ENCODE measurements at places on chromosomes 7 and 10.

DNA sequence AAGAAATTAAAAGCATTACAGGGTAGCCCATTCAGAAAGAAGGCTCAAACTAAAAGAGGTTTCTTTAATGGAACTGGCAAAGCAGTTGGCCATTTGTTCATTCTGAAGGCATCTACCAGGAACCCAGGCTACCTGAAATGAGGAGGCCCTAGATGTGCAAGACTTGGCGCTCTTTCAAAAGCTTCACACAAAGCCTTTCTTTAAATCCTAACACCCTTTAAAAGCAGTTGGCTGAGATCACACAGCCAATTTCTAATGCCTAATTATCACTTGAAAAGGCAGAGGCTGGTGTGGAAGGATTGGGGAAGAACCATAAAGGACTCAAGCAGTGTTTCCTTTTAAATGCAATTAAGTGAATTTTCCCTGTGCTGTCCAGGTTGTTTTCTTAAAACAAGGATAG is 23.2 kb downstream of the PPP1R17 start:
- no peak for DNase-seq

GRCh38 chr10:12803776-12804175 is 197.7 kb downstream of the CCDC3 start:
- DNase-seq, result no peak

DNA sequence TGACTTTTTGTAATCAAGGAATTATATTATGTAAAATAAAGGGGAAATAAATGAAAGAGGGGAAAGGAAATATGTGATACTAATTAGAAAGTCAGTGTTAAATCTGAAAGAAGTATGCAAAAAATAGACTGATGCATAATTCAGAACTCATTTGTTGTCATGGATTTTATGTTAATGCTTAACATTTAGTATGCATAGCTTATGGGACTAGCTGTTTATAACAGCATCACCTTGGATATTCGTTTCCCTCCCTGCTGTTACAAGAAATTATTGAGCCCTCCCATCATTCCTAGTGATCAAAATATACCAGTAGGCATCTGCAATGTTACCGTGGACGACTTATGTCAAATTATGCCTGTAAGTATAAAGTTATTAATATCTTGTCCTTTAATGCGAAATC is 85.9 kb downstream of the HECTD2 start:
- DNase-seq, result no peak

GRCh38 chr7:146768957-146769356 is 652.4 kb downstream of the CNTNAP2 start:
- DNase-seq, result no peak

- DNase-seq, result no peak
Measured at GRCh38 chr10:84214612-84215235, 10.6 kb downstream of the LRIT2 start.

Measured in stimulated activated CD4-positive, alpha-beta T cell treated with anti-CD3 and anti-CD28 coated beads, Interleukin-2, amount 100 ng/mL, for 4 hours (primary cell).